EL (cell line): ENCODE measurements at places on chromosomes 1 and 21.

DNA sequence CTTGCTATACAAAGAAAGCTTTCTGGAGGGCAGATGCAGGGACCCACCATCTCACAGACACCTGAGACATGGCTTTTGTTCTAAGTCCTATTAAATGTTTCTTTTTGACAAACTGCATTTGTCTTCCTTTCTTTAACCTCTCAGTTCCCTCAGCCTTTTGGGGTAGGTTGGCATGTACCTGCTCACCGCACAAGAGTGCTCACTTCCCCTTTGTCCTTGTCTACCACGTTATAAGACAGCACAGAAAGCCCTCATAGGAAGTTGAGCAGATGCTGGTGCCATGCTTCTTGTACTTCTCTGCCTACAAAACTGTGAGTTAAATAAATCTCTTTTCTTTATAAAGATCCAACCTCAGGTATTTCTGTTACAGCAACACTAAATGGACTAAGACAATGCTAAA lies 31.9 kb upstream of the RGS21 start:
- no peak for DNase-seq

- no peak for DNase-seq
Observed at GRCh38 chr1:170721621-170722020, 57.7 kb downstream of the PRRX1 start.

DNA sequence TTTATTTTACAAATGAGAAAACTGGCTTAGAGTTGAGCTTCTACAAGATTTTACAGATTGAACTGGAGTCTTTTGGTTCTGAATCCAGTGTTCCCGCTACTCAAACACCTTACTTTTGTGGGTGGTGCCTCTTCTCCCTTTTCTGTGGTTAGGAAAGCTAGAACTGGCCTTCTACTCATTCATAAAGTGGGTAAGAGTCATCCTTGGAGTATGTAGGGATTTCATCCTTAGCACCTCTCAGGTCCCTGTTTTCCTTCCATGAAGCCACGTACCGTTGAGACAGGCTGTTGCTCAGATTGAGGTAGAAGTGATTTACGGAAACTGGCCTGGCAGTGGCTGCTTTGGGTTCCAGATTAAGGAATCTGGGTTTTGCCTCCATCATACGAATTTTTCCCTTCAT lies 35.8 kb downstream of the WNT4 start:
- DNase-seq, result peak; percentile 33

- DNase-seq, result no peak
Observed at GRCh38 chr1:186899577-186899976, 70.8 kb downstream of the PLA2G4A start.

- DNase-seq, result no peak
Observed at GRCh38 chr1:47412437-47412836, 3.6 kb upstream of the FOXE3 start.

- DNase-seq, result peak; percentile 45
Observed at GRCh38 chr21:26965907-26966581, 844 bp downstream of the ADAMTS5 start.

GRCh38 chr1:204390751-204391466 lies 20.7 kb downstream of the PPP1R15B start:
- no peak for DNase-seq

GRCh38 chr1:157231846-157232525 lies 93.8 kb upstream of the ETV3 start:
- no peak for DNase-seq

GRCh38 chr1:41950820-41951219 lies 32.1 kb upstream of the HIVEP3 start:
- DNase-seq, result no peak

GRCh38 chr1:85321237-85321964 lies 45.0 kb upstream of the BCL10 start:
- DNase-seq, result peak; percentile 93

DNA sequence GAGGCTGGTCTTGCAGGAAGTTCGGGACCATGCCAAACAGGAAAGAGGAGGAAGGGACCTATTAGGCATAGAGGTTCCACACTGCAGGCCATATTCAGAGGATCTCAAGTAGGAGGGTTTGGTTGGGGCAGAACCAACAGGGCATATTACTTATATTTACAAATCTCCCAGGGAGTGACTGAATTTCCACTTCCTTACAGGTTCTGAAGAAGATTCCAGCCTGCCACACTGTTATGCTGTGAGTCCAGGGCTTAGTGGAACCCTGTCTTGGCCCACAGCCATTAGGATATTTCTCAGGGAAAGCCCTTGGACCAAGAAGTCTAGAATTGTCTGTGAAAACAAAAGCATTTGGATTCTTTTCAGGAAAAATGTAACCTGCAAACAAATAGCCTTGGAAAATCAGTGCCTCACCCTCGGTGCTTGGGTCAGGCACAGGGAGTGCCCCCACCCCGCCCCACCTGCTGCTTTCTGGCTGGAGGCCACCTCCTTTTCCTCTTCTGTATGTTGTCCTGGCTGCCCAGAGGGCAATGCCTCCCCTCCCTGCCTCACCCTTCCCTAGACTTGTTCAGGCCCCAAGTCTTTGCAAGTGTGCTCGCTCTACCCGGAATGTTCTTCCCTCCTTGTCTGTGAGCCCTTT lies 41.0 kb upstream of the JUN start:
- no peak for DNase-seq

DNA sequence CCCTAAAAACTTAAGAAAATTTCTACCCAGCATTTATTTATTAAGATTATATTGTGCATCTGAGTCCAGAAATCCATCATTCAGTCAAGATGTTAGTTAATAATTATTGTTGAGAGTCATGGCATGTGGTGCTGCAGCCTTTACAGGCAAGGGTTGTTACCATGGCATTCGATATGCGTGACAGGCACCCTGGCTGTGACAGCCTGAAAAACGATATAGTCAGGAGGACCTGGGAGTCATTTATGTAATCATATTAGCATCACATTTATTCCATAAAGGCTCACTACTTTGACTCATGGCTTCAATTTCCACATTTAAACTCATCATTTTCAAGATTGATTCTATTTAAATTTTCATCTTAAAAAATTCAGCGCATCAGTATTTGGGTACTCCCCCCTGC lies 68.0 kb downstream of the CACHD1 start:
- DNase-seq, result no peak

- DNase-seq, result peak; percentile 23
Observed at GRCh38 chr21:44013380-44014088, 1.4 kb downstream of the TRAPPC10 start.
